ENCODE measurements at places on chromosomes 5 and 9.

GRCh38 chr9:22992780-22993179 is 546.2 kb downstream of the DMRTA1 start:
- no peak for DNase-seq

DNA sequence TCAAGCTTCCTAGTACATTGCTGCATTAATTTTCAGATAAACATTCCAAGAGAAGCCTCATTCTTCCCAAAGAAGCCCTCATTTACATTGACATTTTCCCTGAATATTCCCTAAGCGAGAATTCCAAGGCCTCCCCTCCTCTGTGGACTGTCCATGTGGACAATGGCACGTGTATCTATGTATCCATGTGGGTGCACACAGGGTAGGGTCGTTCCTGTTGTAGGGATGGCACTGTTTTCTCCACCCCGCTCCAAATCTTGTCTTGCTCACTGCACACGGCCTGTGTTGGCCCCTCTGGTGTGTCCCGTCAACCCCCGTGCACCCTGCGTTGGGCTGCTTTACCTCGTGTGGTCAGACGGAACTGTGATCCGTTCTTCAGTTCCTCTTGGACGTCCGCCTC is 104.7 kb upstream of the IRX2 start:
- no peak for DNase-seq

DNA sequence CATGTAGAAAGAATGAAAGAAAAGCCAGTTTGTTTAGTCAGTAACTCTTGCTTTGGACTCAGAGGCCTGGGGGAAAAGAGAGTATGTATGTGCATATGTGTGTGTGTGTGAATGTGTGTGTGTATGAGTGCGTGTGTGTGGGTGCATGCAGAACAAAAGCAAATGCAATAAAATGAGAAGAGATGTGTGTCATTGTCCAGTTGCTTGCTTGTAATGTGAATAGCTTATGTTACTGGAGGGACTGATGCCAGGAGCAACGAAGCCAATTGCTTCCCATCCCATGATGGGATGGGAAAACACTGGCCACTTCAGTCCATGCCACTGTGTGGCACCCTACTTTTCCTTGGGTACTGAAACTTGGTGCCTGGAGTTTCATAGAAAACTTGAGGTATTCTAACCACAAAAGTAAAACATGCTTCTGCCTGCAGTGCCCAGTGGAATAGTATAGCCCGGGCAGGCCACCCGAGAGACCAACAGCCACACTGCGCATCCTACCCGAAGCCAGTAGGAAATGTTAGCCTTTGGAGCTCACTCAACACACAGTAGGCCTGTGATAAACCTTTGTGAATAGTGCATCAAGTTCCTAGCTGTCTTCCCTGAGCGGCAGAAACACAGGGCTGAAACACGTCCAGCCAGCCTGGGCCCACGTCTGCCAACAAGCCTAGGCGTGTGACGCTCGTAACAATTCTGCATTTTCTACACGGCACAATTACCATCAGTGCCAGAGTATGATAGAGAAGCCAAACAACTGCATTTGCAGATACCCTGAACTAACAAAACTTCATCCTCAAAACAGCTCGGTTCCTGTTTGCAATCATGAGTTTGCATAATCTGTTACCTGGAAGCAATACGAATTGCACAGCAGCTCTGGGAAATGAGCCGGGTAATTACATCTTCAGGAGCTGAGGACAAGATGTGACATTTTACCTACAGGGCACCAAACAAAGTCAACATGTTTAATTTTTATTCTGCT is 198.1 kb downstream of the SYK start:
- DNase-seq, result peak; percentile 5

DNA sequence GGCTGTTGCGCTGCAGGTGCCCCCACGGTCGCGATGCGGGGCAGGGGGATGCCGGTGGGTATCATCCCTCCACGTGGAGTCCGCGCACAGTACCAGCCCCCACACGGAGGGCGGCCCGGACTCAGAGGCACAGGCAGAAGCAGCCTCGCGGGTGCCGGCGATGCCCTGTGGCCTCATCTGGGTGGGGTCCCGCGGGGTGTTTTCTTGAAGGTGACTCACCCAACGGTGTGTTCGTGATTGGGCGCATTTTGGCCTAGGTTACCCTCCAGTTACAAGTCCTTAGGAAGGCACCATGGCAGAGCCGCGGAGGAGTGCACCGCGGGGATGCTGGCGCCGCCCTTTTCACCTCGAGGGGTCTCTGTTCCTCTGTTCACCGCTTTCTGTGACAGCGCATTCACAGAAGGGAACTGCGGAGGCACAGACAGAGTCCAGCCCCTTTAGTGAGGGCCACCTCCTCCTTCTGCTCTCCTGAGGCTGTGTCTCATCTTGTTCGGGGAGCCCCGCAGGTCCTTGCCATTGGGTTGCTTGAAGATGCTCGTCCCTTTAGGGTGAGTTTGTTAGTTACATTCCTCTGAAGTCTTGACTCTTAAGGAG is 21.6 kb upstream of the EXOC3 start:
- DNase-seq, result no peak

DNA sequence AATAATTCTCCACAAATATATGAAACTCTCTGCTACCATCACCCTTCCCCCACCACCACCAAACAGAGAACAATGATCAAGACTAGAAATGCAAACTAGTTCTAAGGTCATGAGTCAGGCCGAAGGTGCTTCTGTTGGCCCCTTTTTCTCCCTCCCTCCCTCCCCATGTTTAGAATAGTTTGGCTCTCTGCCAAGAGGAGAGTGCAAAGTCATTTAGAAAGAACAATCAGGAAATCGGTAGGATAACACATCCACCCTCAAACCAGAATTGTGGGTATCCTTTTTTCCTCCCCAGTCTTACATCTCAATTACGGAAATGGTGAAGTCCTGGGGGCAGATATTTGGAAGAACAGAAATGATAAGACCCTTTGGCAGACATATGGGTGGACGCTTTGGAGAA is 170.1 kb downstream of the SLF1 start:
- DNase-seq, result no peak

DNA sequence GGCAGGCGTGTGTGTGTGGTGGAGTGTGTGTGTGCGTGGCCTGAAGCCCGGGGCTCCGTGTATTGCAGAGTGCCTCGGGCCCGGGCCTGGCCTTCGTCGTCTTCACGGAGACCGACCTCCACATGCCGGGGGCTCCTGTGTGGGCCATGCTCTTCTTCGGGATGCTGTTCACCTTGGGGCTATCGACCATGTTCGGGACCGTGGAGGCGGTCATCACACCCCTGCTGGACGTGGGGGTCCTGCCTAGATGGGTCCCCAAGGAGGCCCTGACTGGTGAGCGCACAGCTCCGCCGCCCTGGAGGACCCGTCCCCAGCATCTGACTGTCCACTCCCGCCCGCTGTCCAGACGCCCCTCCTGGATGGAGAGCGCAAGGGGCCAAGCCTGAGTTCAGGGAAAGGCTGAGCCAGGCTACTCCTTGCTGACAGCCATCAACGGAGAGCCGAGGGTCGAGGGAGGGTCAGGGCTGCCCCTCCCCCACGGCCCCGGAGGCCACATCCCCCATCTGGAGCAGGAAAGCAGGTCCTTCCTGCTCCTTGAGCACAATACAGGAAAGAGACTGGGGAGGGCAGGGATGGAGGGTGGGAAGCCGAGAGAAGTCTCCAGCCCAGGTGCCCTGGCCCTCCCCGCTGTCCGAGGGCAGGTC is 18.4 kb downstream of the SLC6A18 start:
- no peak for DNase-seq

GRCh38 chr5:121949885-121950284 is 11.9 kb upstream of the SRFBP1 start:
- peak; percentile 64 for DNase-seq

DNA sequence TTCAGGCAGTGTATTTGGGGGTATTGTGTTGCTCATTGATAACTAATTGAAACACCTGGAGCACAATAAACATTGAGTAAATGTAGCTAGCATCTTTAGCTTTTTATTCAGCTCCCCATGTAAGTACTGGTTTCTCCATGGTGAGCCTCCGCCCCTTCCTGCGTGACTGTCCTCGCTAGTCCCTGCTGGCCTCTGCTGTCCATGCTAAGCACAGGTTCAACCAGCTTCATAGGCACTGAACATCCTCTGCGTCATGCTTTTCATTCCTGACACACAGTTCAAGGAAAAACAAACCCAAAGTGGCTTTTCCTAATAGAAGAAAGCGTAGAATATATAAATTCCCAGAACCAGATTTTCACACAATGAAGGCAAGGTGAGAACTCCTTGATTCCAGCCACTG is 27.3 kb upstream of the DAP start:
- no peak for DNase-seq

- DNase-seq, result peak; percentile 57
Measured at GRCh38 chr5:126016256-126016655, 407.0 kb upstream of the GRAMD2B start.

GRCh38 chr9:91298311-91298710 is 63.4 kb downstream of the AUH start:
- no peak for DNase-seq

DNA sequence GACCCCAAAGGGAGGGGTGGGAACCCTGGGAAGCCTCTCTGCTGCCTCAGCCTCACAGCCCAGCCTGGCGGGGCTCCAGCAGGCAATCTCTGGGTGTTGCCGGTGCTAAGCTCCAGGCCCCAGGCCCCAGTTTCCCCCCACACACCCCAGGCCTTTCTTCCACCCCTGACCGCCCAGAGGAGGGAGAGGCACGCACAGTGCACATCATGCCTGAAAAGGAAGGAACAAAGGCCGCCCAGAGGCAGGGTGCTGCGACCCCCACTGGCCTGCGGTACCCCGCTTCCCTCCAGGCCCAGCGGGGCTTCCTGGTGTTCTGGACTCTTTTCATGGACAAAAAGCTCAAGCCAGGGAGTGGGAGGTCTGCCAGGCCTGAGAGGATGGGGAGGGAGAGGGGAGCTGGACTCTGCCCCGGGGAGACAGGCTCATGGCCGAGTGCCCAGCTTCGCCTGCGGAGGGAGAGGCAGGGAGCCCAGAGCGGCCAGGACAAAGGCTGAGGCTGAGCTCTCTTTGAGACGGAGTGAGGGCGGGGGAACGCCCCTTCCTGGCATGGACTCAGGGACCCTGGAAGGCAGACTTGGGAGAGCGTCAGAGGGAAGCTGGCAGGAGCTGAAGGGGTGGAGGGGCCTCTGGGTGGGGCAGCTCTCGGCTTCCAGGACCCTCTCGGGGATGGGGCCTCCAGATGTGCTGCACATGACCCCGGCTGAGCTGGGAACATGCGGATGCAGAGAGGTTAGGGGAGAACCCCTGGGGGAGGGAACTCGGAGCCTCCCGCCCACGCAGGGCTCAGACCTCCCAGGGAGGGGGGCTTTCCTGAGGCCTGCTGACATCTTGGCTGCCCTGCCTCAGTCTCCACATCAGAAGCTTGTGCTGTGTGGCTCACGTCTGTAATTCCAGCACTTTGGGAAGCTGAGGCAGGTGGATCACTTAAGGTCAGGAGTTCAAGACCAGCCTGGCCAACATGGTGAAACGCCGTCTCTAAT is 1.8 kb upstream of the ENTPD2 start:
- peak; percentile 92 for DNase-seq

- no peak for DNase-seq
Measured at GRCh38 chr9:75636427-75637045, 253.9 kb upstream of the PCSK5 start.
